ENCODE measurements at places on chromosomes 16 and 17.

GRCh38 chr16:87098361-87098760 lies 218.8 kb downstream of the C16orf95 start:
- no peaks in the 10 kb centered on the region for H3K4me1 ChIP-seq
- no peak for DNase-seq
- H3K4me3 ChIP-seq, result no peak overlapping the region
- no peak overlapping the region for H3K27ac ChIP-seq
- H3K36me3 ChIP-seq, result no peaks in the 10 kb centered on the region

DNA sequence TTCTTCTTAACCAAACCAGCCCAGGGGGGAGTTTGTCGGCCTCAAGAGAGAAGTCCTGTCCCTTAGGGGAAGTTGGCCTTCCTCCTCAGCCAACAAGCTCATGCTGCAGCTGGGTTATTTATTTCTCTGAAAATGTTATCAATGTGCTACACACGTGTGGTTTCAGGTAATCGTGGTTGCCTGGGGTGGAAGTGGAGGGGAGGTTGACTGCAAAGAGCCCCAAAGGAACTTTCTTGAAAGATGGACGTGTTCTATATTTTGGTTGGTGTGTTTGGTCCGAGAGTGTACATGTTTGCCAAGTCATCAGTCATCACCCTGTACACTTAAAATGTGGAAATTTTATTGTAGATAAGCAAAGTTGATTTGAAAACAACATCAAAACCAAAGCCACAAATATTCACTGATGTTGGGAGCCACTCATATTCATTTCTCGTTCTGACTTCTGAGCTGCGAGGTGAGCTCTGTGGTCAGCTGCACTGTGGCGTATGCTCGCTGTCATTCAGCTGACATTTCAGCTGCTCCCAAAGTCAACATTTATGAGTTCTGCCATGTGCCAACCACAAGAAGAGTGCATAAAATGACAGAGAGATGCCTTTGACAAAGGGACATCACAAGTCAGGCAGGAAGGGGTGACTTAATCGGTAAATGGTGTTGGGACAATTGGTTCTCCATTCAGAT lies 26.5 kb upstream of the ADGRG1 start:
- H3K4me1 ChIP-seq, result peaks cover 41% of the 10 kb centered on the region
- H3K4me3 ChIP-seq, result peak overlapping the region; percentile 55
- H3K27me3 ChIP-seq, result no peaks in the 10 kb centered on the region
- H3K27ac ChIP-seq, result peak overlapping the region; percentile 97
- H3K36me3 ChIP-seq, result peaks cover 24% of the 10 kb centered on the region

DNA sequence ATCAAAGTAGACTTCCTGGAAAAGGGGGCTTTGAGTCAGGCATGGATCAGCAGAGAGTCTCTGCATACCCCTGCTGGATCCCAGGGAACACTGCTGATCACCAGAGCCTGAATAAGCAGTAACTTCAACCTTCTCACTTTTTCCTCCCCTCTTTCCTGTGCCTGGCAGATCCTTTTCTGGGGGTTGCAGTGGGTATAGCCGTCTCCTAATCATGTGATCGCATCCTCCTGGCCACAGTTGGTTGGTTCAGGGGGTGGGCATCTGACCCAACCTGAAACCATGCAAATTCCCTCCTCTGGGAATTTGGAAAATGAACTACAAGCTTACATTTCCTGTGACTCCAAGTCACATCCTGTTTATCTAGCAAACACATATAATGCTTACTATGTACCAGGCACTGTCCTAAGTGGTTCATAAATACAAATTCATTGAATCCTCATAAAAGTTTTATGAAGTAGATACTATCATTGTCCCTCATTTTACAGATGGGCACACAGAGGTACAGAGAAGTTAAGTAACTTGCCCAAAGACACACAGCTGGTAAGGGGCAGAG lies 120.3 kb downstream of the AXIN2 start:
- H3K4me3 ChIP-seq, result no peak overlapping the region
- no peak for DNase-seq
- H3K27me3 ChIP-seq, result peaks cover 43% of the 10 kb centered on the region
- no peaks in the 10 kb centered on the region for H3K4me1 ChIP-seq
- no peak overlapping the region for H3K27ac ChIP-seq
- H3K36me3 ChIP-seq, result no peaks in the 10 kb centered on the region

GRCh38 chr17:33228548-33228947 lies 64.5 kb downstream of the ASIC2 start:
- no peaks in the 10 kb centered on the region for H3K36me3 ChIP-seq
- H3K4me3 ChIP-seq, result no peak overlapping the region
- no peak for DNase-seq
- H3K27ac ChIP-seq, result no peak overlapping the region
- no peaks in the 10 kb centered on the region for H3K4me1 ChIP-seq

GRCh38 chr16:52515068-52515671 lies 31.8 kb downstream of the TOX3 start:
- no peaks in the 10 kb centered on the region for H3K36me3 ChIP-seq
- no peak overlapping the region for H3K4me3 ChIP-seq
- no peak overlapping the region for H3K27ac ChIP-seq

DNA sequence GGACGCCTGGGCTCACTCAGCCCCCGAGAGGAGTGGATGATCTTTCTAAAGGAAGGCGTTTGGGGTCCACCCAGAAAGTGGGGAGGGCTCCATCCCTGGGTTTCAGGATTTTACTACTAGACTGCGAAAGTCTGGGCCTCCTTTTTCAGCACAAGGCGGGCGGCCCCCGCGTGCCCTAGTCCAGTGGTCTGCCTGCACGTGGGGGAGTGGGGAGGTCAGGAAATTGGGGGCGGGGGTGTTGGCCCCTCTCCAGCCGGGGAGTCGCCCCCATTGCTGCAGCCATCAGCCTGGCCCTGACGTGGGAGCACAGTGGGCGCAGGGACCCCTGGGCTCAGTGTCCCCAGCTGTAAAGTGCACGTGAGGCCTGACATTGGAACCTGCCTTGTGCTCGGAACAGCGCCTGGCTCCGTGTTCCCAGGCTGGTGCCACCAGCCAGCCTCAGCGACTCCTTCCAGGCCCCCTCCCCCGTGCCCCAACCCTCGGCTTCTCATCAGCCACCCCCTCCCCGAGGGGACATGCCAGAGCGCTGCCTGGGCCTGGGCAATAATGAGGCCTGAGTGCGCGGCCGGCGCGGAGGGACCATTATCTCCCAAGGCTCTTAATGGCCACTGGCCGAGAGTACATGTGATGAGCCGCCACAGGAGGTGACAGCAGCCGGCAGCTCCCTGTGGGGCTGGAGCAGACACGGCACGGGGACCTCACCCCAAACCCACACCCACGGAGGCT lies 2.4 kb upstream of the C1QTNF8 start:
- H3K27ac ChIP-seq, result no peak overlapping the region
- DNase-seq, result no peak
- H3K36me3 ChIP-seq, result peaks cover under 1% of the 10 kb centered on the region
- peaks cover 1% of the 10 kb centered on the region for H3K27me3 ChIP-seq
- H3K4me1 ChIP-seq, result no peaks in the 10 kb centered on the region
- H3K4me3 ChIP-seq, result no peak overlapping the region

GRCh38 chr17:65053354-65053881 lies 3.1 kb downstream of the GNA13 start:
- H3K27me3 ChIP-seq, result no peaks in the 10 kb centered on the region
- peaks cover 55% of the 10 kb centered on the region for H3K4me1 ChIP-seq
- no peak for DNase-seq
- peak overlapping the region; percentile 25 for H3K4me3 ChIP-seq

DNA sequence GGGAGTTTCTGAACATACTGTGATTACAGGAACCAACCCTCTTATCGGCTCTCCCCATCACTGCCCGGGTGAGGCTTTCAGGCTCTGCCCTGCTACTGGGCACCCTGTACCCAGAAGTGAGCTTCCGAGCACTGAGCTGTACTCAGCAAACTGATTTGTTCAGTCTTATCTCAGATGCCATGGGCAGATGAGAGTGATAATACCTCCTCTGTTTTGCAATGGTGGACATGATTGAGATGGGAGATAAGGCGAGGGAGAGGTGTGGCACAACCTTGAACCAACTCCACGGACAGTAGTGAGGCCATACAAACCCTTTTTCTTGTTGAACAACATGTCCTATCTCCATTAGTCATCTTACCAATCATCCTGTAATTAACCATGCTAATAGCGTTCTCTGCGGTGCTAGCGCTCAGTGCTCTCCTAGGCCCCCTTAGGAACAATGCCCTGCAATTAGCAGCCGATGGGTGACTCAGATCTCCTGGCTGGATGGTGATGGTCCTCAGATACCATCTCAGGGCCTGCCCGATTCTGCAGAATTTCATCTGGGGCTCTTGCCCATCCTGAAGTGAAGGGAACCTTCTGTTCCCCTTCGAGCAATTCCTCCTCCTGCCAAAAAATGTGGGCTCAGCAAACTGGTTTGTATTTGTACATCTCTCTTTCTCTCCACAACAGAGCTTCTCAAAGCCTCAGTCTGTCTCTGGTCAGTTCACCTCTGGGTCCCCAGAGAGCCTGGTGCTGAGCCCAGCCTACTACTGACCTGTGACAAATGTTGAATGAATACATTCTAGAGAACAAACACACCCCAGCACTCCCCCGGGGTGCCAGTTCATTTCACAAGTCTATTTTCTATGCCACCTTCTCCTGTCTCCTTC lies 139.3 kb upstream of the IRX3 start:
- H3K27me3 ChIP-seq, result peaks cover 30% of the 10 kb centered on the region
- H3K27ac ChIP-seq, result no peak overlapping the region
- no peaks in the 10 kb centered on the region for H3K36me3 ChIP-seq
- H3K4me3 ChIP-seq, result no peak overlapping the region

DNA sequence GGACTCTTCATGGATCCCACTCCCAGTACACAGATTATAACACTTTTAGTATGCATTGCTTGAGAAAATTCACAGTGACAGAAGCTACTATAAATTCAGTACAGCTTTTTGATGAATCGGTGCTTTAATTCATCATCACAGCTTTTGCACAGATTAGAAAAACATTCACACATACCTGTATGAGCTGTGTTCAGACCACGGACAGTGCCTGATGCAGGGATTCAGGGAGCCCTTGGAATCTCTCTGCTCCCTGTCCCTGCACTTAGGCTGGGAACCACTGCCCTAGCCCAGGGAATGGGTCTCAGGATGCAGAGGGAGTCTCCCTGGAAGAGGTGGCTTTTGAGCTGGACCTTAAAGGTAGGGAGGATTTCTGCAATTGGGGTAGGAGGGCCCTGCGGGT lies 13.9 kb downstream of the TBKBP1 start:
- peaks cover 75% of the 10 kb centered on the region for H3K4me1 ChIP-seq
- DNase-seq, result no peak
- no peaks in the 10 kb centered on the region for H3K27me3 ChIP-seq
- H3K27ac ChIP-seq, result no peak overlapping the region
- H3K36me3 ChIP-seq, result peaks cover 24% of the 10 kb centered on the region

GRCh38 chr17:31824766-31825360 lies 34.2 kb downstream of the COPRS start:
- H3K36me3 ChIP-seq, result no peaks in the 10 kb centered on the region
- no peak overlapping the region for H3K4me3 ChIP-seq
- H3K27ac ChIP-seq, result no peak overlapping the region
- no peaks in the 10 kb centered on the region for H3K4me1 ChIP-seq
- H3K27me3 ChIP-seq, result no peaks in the 10 kb centered on the region

GRCh38 chr16:31050280-31051030 lies 17.1 kb downstream of the STX4 start:
- H3K27me3 ChIP-seq, result no peaks in the 10 kb centered on the region
- no peak overlapping the region for H3K4me3 ChIP-seq
- H3K36me3 ChIP-seq, result no peaks in the 10 kb centered on the region
- no peak overlapping the region for H3K27ac ChIP-seq
- peaks cover 3% of the 10 kb centered on the region for H3K4me1 ChIP-seq
- no peak for DNase-seq

DNA sequence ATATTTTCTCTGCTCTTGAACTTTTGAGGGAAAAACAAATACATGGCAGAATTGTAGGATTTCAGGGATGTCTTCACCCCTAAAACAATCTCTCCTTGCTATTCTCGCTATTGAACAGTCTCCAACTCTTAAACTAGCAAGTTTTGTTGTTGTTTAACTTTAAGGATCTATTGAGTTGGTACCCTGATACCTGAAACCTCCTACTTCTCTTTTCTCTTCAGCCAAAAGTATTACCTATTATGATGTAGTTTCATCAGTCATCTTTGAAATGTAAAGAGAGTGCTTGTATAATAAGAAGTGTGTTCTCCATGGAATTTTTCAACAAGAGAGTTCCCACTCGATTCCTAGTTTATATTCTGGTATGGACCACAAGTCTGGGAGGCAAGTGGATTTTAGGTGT lies 211.6 kb upstream of the TBX2 start:
- DNase-seq, result no peak
- H3K4me1 ChIP-seq, result no peaks in the 10 kb centered on the region
- H3K27ac ChIP-seq, result no peak overlapping the region
- H3K36me3 ChIP-seq, result no peaks in the 10 kb centered on the region

DNA sequence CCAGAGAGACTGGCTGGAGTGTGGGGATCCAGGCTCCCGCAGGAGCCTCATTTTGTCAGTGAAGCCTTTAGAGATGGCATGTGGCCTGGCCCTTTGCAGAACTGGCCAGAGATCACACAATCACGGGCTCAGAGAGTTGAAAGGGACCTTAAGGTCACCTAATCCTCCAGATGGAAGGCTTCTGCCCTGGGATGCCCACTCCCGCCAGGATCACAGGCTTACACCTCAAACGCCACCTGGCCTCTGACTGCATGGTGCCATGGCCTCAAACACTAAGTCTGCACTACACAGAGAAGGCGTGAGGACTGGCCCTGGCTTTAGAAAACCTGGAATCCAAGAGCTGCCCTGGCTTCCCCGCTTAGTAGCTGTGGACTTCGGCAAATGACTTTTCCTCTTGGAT lies 306.8 kb upstream of the CCL2 start:
- peaks cover 3% of the 10 kb centered on the region for H3K27me3 ChIP-seq
- H3K27ac ChIP-seq, result no peak overlapping the region
- H3K4me3 ChIP-seq, result no peak overlapping the region
- no peaks in the 10 kb centered on the region for H3K36me3 ChIP-seq

DNA sequence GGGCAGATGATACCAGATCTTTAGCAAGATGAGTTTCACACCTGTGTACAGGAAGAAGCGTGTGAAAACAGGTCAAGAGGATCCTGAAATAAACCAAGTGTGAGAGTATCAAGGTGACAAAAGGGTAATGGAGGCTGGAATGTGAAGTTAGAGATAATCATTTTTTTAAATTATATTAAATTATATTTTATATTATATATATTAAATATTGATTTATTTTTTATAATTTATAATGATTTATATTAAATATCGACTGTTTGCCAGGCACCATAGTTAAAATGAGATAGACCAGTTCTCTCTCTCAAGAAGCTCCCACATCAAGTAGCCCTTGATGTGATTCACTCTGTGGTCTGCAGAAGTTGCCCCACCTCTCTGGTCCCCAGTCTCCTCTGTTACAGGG lies 360.2 kb upstream of the HSBP1 start:
- no peaks in the 10 kb centered on the region for H3K36me3 ChIP-seq
- no peak overlapping the region for H3K27ac ChIP-seq
- H3K4me3 ChIP-seq, result no peak overlapping the region
- H3K4me1 ChIP-seq, result no peaks in the 10 kb centered on the region
